ENCODE measurements at places on chromosomes 6 and 20.

- DNase-seq = no peak
Measured at GRCh38 chr6:112800916-112801315, 453.8 kb downstream of the RFPL4B start.

DNA sequence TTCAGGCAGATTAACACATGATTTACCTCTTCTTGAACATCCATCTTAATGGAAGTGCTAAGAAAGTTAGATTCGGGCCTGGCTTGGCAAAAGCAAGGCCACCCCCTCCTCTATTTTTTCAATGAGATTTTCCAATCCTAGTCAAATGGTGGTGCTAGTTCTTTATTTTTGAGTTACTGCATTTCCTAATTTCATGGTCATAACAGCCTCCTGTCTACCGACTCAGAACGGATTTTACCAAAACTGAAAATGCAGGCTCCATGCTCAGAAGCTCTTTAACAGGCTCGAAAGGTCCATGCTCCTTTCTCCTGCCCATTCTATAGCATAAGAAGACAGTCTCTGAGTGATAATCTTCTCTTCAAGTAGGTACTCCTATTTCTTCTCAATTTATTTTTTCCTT is 117.2 kb upstream of the ESR1 start:
- DNase-seq = no peak

- no peak for DNase-seq
Measured at GRCh38 chr6:14290041-14290771, 172.6 kb downstream of the CD83 start.

DNA sequence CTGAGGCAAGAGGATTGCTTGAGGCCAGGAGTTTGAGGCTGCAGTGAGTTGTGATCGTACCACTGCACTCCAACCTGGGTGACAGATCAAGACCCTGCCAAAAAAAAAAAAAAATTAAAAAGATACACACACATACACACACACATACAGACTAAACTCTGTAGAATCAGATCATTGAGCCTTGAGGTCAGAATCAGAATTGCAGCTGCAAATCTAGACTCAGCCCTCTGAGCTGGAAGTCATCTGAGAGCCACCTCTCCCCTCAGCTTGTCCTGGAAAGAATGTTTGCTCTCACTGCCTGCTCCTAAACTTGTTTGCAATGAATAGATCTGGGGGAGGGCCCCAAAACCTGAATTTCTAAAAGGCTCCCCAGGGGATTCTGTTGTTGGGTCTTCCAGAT is 41.4 kb upstream of the ANGPT4 start:
- no peak for DNase-seq

DNA sequence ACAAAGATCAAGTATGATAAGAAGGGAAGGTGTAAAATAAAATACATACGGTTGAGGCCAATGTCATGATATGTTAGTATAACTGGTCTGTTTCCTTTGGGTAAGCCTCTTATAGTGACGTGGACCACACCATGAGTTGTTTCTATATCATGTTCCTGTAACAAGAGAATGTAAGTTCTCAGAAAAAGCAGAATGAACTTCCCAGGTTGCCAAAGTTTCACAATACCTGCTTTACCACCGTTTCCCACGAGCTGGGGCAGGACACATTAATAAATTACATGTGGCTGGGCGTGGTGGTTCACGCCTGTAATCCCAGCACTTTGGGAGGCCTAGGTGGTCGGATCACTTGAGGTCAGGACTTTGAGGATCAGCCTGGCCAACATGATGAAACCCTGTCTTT is 42.6 kb upstream of the SLA2 start:
- no peak for DNase-seq

- DNase-seq = no peak
Measured at GRCh38 chr20:57811374-57812020, 101.7 kb upstream of the PMEPA1 start.

- DNase-seq = no peak
Measured at GRCh38 chr6:127855542-127856159, 45.2 kb downstream of the THEMIS start.

- DNase-seq = no peak
Measured at GRCh38 chr6:26339612-26340011, 25.4 kb upstream of the BTN3A2 start.

All from fibroblast of skin of left biceps (primary cell).